ENCODE measurements at places on chromosomes 4 and X. TPM values are rescaled to one million over a fixed set of nuclear protein-coding genes. Genes with fewer than 3 reads are reported as not detected.

DNA sequence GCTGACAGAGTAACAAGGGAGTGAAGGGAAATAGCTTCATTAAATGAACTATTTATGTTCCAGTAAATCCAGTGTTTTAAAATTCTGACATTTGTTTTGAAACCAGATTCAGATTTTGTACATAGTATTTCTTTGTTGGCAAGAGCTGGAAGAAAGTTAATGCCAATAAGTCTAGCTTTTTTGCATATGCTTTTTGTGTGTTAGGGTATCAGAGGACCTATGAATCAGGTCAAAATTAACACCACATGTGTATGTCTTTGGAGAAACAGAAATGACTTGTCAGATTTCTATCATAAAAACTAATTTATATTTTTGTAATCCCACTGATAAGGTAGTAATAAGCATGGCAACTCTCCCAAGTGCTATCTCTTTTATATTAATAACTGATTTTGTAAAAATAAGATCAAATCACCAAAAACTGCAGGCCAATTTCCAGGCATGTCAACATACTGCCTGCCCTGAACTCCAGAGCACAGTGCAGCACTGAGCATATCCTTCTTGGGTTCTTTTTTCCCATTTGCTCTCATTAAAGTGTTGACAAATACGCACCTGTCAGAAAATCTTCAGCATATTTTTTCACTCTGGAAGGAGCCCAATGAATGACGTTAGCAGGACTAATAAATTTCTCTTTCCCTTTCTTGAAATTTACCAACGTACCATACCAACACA, 65.5 kb downstream of the SH3RF1 start:
- no peak for DNase-seq

DNA sequence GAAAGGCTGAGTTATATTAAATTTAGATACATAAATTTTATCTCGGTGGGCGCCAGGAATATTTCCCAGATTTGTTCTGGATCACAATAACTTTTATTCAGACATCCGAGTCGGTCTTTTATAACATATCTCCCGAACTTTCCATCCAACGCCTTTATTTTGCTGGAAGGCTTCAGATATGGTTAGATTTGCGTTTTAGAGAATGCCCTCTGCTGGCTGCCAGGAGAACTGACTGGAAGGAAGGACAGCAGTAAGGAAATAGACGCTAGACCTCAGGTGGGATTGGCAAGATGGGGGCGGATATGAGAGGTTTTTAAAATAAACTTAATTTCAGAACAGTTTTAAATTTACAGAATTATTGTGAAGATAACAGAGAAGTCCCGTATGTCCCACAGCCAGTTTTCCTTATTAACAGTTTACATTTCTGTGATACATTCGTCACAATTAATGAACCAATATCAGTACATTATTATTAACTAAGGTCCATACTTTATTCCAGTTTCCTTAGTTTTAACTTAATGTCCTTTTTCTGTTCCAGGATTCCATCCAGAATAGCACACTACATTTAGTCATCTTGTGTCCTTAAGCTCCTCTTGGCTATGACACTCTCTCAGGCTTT, 4.6 kb upstream of the KANTR start:
- no peak for DNase-seq

DNA sequence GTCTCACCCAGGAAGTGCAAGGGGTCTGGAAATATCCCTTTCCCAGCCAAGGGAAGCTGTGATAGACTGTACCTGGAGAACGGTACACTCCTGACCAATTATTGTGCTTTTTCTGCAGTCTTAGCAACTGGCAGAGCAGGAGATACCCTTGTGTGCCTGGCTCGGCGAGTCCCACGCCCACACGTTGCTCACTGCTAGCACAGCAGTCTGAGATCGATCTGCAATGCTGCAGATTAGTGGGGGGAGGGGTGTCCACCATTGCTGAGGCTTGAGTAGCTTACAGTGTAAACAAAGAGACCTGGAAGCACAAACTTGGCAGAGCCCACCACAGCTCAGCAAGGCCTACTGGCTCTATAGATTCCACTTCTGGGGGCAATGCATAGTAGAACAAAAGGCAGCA, 138.5 kb downstream of the CHRDL1 start:
- DNase-seq: no peak

GRCh38 chr4:1345903-1346780, 866 bp upstream of the UVSSA start:
- DNase-seq: peak; percentile 53

- no peak for DNase-seq
These were observed 2.7 kb downstream of the SLC38A5 start for GRCh38 chrX:48467281-48467761.

DNA sequence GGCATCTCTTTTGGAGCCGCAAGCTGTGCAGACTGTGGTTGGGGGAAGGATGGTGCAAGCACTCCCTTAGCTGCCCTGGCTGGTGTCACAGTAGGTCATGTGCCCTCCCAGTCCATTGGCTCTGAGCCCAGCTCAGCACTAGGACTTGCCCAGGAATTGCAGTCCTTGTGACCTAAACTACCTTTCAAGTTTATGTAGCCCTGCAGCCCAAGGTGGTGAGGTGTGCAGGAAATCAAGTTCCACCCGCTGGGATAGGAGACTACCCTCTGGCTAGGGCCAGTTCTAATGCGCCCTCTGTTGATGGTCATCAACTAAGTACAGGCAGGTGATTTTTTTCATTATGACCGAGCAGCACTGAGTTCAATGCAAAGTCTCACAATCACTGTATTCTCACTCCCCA, 335.2 kb downstream of the UBE2NL start:
- no peak for DNase-seq

DNA sequence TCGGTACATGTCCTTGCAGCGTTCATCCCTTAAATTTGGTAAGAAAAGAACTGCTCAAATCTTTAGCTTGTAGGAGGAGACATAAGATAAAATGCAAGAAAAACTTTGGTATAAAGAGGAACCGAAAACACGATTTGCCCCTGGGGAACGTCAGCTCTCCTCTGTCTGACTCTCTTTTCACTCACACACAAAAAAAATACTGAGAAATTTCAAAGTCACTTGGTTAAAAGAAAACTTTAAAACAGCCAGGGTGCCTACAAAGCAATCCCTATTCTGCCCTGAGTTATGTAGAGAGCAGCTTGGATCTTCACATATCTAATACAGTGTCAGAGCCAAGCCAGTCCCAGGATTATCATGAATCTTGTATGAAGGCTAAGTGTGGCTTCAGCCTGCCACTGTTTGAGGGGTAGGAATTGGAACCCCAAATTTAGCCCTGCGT, 248.5 kb upstream of the CXXC4 start:
- DNase-seq: no peak

DNA sequence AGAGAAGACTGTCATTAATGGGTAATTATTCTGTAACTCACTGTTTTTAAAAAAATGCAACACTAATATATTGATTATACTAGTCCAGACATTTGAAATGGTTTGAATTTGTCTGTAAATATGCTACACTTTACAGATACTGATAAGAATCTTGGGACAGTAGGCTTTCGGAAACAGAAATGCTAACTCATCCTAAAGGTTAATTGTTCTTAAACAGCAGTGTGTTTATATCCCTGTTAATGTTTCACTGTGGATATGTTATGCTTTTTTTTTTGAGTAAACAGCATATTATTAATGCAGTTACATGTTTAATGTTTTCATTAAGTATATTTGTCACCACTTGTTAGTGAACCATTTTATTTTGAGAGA, 31.4 kb downstream of the EXOC1 start:
- no peak for DNase-seq

GRCh38 chrX:125503769-125504168, 184.1 kb downstream of the TEX13C start:
- DNase-seq: no peak

DNA sequence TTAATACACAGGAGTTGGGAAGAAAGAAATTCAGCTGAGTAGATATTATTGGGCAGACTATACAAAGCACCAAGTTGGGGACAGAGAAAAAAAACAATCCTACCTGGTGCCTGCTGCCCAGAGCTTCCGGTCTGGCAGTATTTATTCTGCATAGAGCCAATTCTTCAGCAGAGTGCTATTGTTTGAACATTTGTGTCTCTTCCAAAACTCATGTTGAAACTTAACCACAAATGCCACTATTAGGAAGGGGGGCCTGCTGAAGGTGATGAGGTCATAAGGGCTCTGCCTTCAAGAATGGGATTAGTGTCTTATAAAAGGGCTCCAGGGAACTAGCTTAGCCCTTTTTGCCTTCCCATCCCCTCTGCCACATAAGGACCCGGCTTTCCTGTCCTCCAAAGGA, 136.2 kb downstream of the EVC2 start:
- no peak for DNase-seq

- no peak for DNase-seq
These were observed 669.3 kb downstream of the NLGN4X start for GRCh38 chrX:5559386-5559785.

Gene PPEF2
- 0.11 TPM for polyA plus RNA-seq

Gene IGFBP7
- polyA plus RNA-seq: 557 TPM

Gene RASGEF1B
- polyA plus RNA-seq: 12.1 TPM

Gene P2RY10
- 0.46 TPM for polyA plus RNA-seq

Gene CFAP47
- polyA plus RNA-seq: 0.14 TPM
